ENCODE measurements at places on chromosomes 4 and X. TPM values are rescaled to one million over a fixed set of nuclear protein-coding genes. Genes with fewer than 3 reads are reported as not detected.

Gene PAGE4
- total RNA-seq: 1.3 TPM

DNA sequence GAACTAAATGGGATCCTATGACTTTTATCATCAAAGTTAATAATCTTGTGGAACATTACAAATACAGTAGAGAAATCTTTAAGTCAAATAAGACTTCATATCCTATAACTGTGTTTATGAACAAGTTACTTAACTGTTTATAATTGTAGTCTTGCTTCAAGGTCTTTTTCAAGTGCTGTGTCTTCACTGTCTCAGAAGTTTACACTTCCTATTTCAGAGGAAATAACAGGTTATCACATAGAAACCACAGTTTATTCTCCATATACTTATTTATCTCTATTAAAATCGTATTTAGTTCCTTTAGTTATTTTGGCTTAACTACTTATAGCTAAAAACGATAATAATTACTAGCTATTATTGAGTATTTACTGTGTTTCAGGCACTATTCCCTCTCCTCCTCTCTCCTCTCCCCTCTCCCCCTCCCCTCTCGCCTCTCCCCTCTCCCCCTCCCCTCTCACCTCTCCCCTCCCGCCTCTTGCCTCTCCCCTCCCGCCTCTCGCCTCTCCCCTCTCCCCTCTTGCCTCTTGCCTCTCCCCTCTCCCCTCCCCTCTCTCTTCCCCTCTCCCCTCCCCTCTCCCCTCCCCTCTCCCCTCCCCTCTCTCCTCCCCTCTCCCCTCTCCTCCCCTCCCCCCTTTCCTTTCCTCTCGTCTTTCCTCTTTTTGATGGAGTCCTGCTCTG lies 63.7 kb downstream of the RBPJ start:
- no peak for DNase-seq

DNA sequence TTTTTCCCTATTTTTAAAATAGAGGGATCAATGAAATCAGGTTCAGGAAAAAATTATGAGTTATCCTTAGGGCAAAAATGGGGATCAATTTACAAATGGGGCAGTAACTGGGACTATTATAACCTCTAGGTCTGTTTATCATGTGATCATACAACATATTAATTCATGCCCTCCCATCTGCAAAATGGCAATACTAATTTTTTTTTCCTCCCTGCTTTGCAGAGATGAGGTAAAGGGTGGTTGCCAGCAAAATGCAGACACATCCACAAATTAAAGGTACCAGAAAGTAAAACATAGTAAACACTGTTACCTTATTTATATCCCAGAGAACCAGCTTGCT lies 467 bp downstream of the HSD17B11 start:
- no peak for DNase-seq

DNA sequence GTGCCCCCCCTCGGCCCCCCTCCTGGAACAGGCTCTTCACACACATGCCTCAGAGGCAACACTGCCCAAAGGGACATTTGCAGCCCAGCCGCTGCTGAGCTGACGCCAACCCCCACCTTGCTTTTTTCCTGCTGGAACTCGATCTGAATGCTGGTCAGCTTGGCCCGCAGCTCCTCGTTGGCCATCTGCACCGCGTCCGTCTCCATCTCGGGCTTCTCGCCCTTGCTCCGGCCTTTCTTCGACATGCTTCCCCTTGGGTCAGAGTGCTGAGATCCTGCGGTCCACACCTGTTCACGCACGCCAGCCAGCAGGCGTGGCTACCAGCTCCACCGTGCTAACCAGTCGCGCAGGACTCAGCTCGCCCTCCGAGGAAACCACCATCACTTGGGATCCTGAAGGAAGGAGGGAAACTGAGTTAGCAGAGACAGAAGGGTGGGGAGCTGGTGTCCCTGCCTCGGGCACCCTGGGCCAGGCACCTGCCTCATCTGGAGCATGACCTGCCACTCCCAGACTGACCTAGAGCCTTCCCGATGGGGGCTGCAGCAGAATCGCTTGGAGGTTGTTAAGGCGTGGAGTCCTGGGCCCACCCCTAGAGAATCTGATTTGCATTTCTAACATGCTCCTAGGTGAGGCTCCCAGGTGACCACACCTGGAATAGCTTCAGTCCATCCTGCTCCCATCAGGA lies 87.6 kb downstream of the JAKMIP1 start:
- no peak for DNase-seq

Gene CD99L2
- 19.0 TPM for total RNA-seq

DNA sequence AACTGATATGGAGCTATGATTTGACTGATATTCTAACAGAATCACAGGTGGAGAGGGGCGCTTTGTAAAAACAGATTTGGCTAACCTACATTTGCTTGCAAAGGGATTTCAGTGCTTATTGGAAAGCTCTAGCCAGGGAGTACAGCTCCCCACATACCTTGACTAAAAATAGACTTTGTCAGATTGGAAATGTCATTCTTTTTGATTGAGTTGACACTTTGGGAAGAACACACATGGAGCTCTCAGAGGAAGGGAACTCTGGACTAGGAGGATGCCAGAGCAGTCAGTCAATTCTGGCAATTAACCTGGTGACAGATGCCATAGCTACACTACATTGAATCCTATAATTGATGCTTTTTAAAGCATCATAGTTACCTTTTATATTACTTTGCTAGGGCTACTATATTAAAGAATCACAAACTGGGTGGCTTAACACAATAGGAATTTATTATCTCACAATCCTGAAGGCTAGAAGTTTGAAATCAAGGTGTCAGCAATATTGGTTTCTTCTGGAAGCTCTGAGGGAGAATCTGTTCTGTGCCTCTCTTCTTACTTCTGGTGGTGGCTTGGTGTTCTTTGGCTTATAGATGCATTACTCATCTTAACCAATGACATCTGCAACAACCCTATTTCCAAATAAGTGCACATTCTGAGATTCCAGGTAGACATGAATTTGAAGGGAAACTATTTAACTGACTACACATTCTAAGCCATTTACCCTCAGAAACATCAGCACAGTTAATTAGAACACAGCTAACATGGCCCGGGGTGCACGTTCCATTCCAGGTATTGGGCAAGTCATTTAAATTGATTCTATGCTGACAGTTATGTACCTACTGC lies 8.4 kb upstream of the HERC3 start:
- DNase-seq: no peak

DNA sequence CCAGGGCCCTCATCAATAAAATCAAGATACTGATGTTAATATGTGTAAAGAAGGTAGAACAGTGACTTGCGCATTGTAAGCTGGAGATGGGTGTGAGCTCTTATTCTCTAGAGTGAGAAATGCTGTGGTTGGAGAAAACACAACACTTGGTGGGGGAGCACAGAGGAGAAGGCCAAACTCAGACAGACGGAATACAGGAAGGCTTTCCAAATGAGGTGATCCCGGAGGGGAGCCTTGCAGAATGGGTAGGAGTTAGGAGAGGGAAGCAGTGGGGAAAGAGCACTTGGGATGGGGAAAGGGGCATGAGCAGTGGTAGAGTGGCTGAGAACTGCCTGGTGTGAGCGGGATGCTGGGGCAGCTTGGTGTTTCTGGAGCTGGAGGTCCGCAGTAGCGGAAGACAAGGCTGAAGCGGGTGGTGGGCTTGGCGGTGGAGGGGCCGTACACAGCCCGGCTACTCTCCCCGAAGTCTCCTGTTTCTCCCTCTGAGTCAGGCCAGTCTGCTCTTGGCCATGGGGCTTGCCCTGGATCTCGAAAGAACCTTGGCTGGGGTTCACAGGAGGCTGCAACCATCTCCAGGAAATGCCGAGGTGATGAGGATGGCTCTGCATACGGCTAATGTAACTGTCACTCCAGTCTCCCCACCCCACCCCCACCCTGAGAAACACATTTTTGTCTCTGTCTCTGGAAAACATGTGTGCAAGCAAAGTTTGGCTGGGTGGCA lies 11.3 kb upstream of the PLAC1 start:
- no peak for DNase-seq

DNA sequence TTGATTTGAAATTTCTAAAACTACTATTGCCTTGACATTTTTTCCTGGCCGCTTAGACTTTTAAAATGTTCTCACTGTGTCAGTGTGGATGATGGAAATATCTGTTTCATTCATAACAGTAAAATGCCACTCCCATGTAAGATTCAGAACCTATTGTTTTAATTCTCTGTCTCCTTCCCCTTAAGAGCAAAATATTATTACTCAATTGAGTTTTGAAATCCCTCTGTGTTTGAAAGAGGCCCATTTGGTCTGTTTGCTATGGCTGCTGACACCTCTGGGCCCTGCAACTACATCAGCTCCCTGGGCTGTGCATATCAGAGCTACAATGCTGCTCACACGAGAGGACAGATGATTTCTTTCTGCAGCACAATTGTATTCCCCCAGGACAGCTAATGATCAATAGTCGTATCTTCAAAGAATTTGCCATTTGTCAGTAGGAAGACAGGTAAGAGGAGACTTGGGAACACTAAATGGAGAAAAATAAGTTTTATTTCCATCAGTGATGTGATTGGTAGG lies 388.0 kb upstream of the GALNT7 start:
- DNase-seq: no peak

Gene LRIT3
- not detected for total RNA-seq

Gene GPRASP2
- total RNA-seq: 2.2 TPM

DNA sequence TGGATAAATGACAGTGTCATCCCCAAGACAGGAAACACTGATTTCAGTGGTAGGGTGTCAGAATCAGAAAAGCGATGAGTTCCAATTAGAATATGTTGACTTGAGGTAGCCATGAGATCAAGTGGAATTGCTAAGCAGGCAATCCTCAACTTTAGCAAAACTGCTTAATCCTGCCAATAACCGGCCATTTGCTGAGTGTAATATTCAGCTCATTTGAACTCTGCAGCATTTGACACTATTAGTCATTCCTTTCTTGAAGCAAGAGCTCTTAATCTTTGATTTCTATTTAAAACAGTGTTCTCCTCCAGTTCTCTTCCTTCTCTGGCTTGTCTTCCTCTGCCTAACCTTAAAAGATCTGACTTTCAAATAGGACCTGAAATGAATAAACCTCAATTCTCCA lies 68.7 kb upstream of the DCLK2 start:
- DNase-seq: no peak

- DNase-seq: peak; percentile 74
These were observed at the start of gene GRPR for GRCh38 chrX:16123222-16123786. TSS of gene GRPR (plus strand) at chrX:16123565. CDS start at chrX:16123954, 389 bp downstream.

Gene GAGE12C
- 0.64 TPM for total RNA-seq

- DNase-seq: no peak
These were observed 1.3 kb downstream of the SULT1E1 start for GRCh38 chr4:69858690-69859089.

Gene MTCP1
- total RNA-seq: 22.9 TPM

- peak; percentile 66 for DNase-seq
These were observed 54.3 kb downstream of the LRBA start for GRCh38 chr4:150960818-150961217.

DNA sequence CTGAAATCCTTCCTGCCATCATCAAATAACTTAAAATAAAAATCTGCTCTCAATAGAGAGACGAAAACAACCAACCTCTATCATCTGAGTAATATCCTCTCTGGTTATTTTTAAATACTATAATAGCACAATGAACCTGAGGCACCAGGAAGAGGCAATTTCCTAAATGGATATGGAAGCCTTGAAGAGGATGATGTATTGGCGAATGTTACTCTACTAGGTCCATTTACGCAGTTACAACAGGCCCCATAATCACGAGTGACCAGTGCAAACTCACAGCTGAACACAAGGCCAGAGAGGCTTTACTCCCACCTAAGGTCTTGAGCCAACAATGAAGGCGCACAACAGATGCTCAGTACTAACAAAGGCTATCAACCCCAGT lies 678.8 kb upstream of the NR3C2 start:
- no peak for DNase-seq

DNA sequence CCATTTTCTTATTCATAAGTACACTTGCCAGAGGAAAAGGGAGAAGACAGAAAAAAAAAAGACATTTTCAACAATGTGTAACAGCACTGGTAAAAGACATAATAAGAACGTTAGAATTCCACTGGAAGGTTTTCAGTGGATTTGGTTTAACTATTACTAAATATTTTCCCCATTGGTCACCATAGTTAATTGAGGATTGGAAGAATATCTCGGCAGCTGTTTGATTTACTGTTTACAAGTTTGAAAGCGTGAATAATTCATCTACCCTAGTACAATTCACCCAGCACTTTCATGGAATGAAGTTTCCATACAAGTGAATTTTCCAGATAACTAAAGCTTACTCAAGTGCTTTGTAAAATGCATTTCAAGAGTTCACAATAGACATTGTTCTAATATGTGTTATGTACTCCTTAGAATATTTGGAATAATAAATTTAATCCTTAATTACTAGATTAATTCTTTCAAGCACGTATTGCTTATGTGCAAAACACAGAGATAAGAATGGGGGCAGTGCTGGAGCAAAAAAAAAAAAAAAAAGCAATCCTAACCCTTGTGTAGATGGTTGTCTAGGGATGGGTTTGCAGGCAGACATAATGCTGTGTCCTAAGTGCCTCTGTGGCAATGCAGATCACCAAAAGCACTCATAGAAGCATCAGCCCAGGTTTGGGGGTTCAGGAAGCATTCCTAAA lies 57.1 kb downstream of the ENPEP start:
- DNase-seq: no peak

Gene CT45A8
- total RNA-seq: 27.7 TPM

DNA sequence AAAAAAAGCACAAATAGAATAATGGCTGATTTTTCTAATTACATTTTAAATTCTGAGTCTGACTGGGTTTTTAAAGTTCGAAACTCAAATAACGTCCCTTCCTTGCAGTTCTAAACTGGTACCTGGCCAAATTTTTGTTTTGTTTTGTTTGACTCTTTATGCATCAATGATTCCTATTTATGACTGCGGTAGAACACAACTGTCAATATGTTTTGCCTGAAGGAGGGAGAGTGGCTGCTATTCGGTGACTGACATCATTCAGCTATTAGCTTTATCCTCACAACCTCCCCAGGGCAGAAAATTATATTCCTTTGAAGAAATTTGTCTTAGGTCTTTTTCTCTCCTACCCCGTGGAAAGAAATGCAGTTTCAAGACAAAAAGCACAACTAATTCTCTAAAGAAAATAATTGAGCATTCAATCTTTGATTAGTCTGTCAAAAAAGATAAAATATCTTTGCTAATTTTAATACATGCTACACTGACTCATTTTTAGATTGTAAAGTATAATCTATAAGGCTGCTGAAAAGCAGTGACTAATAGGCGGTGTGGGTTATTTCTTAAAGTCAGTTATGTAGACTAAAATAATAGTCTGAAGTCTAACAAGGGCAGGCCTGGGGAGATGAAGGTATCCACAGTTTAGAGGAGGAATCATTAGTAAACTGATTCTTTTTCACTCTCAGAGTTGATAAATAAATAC lies 61.9 kb downstream of the TMEM150C start:
- no peak for DNase-seq

- no peak for DNase-seq
These were observed 198.7 kb upstream of the NDST3 start for GRCh38 chr4:117835566-117835965.

Measured in K562 (cell line).